Effector memory CD8-positive, alpha-beta T cell (primary cell): ENCODE measurements at places on chromosomes 11 and 22.
A peak's percentile ranks its signal among the peaks of the same experiment; 100 is the strongest.

- no peak for DNase-seq
Observed at GRCh38 chr11:19389787-19390303, 149.1 kb upstream of the E2F8 start.

DNA sequence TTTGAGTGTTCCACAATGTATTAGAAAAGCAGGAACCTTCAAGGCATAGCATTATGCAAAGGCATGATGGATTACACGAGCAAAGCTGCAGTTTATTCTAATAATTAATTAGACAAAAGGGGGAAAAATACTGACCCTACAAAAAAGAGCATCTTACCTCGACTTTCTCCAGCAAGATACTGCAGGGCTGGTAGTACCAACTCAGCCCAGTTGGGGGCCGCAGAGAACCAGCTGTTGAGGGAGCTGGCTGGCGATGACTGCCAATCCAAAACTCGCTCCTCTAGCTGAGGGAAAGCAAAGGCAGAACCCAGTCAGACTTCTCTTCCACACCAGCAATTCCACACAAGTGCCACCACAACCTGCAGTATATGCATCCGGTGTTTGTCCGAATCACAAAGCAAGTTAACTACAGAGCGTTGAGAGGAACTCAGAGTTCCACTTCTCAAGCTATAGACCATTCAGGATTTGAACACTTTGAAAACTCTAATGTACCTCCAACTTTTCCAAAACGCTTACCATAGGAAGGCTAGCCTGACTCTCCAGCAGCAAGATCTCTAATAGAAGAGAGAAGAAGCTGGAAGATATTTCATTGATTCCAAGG, 13.7 kb downstream of the NFRKB start:
- DNase-seq, result peak; percentile 9

DNA sequence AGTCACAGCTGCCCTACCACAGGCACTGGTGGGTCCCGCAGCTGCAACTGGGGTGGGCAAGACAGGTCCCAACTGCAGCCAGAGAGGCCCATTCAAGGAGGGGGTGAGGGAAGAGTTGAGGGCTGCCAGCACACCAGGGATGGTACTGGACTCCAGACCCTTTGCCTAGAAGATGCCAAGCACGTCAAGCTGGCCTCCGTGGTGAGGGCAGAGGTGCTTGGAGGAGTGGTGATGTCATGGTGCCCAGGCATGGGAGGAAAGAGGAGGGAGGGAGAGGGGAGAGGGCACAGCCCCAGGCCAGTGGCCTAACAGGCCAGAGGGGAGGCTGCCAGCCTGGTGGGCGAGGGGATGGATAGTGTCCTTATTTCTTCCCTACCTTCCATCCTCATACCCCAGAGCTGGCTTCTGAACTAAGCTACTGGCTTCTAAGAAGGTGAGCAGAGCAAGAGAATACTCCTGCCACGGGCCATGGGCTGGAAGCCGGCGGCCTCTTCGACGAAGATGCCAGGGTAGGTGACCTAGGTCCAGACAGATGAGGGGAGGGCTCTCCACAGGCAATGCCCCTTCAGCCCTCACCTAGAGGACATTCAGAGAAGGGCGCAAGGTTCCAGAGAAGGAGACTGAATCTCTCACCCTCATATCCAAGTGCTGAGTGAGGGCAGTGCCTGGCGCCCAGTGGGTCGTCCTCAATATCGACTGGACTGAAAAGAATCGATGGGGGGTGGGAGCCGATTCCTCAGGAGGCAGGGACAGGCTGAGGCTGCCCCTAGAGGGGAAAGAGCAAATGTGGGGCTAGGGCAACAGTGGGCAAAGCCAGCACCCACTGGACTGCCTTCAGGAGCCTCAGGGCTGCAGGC, 1.8 kb downstream of the SYT7 start:
- no peak for DNase-seq

- DNase-seq, result no peak
Observed at GRCh38 chr11:66970807-66971442, 4.2 kb upstream of the C11orf86 start.

GRCh38 chr11:69787906-69788305, 12.8 kb upstream of the FGF4 start:
- no peak for DNase-seq

- DNase-seq, result no peak
Observed at GRCh38 chr22:29141078-29141688, 64.5 kb upstream of the EMID1 start.

GRCh38 chr22:38878001-38878400, 6.0 kb upstream of the CBX6 start:
- no peak for DNase-seq

- DNase-seq, result no peak
Observed at GRCh38 chr11:120854988-120855387, 168.9 kb upstream of the TBCEL start.

GRCh38 chr22:32535531-32536190, 61.0 kb downstream of the FBXO7 start:
- DNase-seq, result no peak

DNA sequence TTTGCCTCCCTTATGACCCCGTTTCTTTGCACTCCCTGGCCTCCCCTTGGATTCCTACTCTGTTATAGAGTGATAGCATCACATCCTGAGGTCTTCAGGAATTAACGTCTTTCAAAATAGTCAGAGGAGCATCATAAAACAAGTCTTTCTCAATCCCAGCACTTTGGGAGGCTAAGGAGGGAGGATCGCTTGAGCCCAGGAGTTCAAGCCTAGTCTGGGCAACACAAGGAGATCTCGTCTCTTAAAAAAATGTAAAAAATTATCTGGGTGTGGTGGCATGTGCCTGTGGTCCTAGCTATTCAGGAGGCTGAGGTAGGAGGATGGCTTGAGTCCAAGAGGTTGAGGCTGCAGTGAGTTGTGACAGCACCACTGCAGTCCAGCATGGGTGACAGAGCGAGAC, 68.7 kb upstream of the AMPD3 start:
- DNase-seq, result no peak

- no peak for DNase-seq
Observed at GRCh38 chr22:49360746-49361145, 466.9 kb downstream of the BRD1 start.

DNA sequence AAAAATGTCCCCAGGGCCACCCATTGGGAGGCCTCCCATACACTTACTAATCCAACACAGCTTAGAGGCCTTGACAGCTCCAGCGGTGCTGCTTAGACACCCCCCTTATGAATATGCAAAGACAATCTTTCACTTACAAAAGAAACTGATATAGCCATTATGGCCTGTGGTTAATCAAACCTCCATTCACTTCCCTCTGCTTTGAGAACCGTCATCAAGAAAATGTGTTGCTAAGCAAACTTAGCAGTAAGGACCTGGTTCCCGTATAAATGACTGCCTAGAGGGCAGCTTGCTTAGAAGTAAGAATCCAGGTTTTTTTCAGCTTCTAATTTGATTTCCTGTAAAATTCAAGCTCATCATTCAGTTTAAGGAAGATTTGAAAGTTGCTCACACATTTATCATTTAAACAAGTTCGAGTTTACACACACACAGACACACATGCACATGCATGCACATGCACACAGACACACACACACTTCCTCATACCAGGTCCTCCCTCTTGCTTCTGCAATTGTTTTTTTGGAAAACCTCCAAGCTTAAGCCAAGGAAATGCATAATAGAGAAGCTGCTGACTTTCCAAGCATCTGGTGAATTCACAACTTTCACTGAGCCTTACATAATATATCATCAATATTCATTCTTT, 137.7 kb upstream of the BLID start:
- DNase-seq, result no peak

- DNase-seq, result no peak
Observed at GRCh38 chr22:17471886-17472535, 91.3 kb upstream of the SLC25A18 start.

DNA sequence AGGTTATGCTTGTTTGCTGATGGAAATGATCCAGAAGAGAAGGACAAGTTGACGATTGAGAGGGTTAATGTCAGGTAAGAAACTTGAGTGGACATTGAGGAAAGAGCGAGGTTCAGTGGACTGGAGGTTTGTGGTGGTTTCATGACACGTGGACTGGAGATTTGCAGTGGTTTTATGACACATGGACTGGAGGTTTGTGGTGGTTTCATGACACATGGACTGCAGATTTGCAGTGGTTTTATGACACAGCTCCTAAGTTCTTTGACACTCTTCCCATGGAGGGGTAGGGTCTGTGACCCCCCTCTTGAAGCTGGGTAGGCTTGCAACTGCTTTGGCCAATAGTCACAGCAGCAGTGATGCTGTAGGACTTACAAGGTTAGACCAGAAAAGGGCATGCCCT, 5.4 kb upstream of the MAPK8IP2 start:
- DNase-seq, result no peak

DNA sequence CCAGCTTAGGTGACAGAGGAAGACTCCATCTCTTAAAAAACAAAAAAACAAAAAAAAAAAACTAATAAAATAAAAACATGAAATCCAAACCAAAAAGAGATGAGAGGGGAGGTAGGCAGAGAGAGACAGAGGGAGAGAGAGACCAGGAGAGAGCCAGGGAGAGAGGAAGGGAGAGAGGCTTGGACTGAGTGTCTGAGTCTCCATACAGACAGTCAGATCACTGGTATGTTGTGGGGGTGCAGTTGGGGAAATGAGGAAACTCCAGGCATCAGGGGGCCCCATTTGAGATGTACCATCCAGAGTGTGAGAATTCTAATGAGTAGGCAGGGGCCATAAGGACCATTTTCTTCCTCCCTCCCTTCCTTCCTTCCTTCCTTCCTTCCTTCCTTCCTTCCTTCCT, 53.1 kb upstream of the SEPTIN5 start:
- no peak for DNase-seq

DNA sequence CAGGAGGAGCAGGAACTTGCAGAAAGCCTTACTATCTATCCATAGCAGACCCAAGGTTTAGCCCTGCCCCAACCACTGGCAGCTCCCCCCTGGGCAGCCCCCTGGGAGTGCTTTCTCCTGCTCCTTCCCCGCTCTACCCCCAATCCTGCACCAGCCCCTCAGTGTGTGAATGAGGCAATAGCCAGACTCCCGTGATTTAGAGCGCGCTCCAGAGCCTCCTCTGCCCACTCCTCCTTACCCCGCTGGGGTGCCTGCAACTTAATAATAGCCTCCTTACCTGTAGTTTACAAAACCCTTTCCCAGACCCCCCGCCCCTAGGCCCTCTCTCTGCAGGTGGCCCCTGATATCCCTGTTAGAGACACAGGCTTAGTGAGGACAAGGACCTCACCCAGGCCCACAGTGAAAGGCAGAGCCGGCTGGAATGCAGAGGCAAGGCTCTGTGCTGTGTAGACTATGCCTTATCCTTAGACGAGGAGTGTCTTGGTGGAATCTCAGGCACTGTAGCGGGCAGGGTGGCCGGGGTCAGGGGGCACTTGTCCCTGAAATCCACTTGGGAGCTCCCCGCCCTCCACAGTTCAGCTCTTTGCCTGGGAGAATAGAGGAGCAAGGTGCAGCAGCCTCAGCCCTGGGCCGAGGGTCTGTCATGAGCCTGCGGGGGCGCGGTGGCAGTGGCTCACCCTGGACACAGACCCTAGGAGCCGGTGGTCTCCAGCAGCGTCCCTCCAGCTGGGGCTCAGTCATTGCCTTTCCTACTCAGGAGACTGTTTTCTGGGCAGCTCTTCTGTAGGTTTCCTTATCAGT, 4.3 kb upstream of the CARNS1 start:
- DNase-seq, result no peak

DNA sequence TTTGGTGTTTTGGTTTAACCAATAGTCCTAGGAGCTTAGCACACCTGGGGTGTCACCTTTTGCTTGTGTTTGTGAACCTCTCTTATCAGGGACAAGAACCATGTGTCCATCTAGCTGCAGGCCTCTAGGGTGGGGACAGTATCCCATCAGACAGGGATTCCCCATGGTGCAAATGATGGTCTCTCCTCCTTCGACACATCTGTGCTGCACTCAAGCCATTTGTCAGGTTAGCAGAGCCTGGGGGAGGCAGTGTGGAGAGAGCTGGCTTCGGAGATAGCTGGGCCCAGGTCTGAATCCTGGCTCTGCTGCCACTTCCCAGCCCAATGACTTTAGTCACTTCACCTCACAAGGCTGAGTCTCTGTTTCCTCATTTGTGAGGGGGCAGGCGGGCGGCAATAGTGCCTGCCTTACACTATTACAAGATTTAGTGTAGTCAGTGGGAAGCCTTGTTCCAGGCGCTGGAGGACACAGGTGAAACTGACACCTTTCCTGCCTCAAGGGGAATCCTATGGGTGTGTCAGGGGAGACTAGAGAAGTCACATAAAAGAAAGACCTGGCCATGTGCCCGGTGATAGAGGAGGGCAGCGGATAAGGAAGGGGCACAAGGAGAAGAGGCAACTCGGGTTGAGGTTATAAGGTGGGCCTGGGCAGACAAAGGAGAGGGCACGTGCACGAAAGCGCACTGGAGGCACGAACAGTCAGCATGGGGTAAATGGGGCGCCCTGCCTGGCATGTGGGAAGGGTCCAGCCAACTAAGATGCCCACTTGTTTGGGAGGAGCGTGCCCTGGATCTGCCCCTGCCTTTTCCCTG, 12.6 kb downstream of the KLHL35 start:
- DNase-seq, result no peak

- DNase-seq, result no peak
Observed at GRCh38 chr11:95766701-95767100, 22.9 kb downstream of the FAM76B start.

DNA sequence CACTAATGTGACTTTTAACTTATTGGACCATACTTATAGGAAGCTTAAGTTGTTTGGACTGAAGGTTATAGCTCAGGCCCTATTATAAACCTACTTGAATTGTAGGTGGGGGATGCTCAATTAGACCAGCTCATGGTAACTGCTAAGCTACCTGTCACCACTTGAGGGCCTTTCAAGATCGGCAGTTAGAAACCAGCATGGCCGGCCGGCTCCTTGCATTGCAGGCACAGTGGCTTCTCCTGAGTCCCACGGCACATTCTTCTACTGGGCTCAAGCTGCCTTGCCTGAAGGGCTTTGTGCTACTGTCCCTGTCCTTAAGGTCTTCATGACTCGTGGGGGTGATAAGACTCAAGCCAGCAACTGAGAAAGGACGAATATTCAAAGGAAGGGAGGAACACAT, 70.8 kb downstream of the TBC1D22A start:
- DNase-seq, result no peak

DNA sequence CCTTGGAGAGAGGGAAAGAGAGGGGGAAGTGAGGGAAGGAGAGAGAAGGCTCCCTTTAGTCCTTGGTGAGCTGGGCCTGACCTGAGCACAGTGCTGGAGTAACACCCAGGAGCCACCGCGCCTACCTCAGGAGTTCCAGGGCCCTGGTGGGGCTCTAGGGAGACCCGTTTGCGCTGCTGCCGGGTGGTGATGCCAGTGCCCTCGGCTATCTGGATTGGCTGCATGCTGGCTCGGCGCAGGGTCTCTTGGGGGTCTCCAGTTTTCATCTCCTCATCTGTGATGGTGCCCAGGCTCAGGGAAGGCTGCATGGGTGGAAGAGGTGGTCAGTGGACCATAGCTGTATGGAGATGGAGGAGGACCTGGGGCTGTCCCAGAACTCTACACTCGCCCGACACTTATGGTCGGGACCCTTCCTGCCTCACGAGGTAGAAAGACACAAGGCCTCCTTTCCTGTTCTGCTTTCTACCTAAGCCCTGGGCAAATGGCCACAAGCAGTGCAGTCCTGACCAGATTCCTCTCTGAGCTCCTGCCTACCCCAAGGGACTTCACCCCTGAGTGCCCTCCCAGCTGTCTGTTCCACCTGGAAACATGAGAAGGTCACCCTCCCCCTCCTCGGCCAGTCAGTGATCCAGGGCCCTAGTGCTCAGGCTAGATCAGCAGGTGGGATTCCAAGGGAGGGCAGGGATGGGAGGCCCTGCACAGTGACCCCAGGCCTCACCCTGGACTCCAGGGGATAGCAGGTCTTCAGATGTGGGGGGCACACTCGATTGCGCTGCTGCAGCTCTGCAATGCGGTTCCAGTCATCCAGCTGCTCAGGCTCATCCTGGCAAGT, 6.0 kb downstream of the IL18BP start:
- no peak for DNase-seq
